AG08396 (cell line): ENCODE measurements at places on chromosomes 13 and 19.

- no peak for DNase-seq
Measured at GRCh38 chr13:41267106-41267505, 3.7 kb upstream of the MTRF1 start.

DNA sequence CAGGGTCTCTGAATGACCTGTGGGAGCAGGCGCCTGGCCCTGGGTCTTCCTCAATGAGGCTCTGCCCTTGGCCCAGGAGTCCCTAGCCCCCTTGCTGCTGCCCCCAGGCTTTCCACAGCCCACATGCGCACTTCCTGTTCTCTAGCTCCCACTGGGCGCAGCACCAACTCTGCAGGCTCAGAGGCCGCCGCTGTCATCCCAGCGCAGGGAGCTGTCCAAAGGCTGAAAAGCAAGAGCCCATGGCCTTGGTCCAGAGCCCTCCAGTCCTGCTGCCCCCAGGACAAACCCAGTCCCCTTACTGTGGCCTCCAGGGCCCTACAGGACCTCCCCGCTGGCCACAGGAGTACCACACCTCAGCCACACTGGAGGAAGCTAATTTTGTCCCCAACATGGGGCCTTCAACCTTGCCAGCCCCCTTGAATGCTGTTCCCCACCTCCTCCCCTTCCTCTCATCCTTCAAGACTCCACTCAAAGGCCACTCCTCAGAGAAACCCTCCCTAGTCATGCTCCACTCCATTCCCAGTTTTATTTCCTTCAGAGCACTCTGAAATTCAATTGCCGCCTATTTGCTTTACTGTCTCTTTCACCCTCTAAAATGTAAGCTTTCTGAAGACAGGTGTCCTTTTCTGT, 8.0 kb upstream of the POU2F2 start:
- peak; percentile 85 for DNase-seq

DNA sequence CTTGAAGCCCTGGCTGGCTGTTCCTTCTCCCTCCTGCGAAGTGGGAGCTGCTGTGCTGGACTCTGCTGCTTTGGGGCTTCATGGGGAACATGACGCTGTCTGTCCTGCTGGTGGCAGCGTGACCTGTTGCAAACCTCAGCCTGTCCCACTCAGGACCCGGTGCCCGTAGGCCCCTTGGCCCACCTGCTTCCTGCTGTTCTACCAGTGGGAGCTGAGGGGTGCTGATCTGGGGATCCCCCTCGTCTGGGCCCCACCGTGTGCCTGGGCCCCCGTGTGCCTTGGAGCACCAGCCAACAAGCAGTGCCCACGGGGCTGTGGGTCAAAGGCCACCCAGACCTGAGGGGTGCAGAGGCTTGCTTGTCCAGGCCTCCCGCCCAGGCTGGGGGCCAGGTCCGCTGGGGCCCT, 5.3 kb downstream of the SPPL2B start:
- no peak for DNase-seq

DNA sequence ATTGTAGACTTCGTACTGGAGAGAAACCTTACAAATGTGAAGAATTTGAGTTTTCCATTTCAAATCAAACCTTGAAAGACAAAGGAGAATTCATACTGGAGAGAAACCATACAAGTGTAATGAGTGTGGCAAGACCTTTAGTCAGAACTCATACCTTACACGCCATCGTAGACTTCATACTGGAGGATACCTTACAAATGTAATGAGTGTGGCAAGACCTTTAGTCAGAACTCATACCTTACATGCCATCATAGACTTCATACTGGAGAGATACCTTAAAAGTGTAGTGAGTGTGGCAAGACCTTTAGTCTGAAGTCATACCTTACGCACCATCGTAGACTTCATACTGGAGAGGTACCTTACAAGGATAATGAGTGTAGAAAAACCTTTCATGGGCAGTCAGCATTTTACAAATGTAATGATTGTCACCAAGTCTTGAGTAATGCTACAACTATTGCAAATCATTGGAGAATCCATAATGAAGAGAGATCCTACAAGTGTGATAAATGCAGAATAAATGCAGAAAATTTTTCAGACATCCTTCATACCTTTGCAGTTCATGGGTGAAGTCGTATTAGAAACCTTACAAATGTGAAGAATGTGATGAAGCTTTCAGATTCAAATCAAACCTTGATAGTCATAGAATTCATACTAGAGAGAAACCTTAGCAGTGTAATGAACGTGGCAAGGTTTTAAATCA, 14.7 kb downstream of the ZNF765 start:
- no peak for DNase-seq

DNA sequence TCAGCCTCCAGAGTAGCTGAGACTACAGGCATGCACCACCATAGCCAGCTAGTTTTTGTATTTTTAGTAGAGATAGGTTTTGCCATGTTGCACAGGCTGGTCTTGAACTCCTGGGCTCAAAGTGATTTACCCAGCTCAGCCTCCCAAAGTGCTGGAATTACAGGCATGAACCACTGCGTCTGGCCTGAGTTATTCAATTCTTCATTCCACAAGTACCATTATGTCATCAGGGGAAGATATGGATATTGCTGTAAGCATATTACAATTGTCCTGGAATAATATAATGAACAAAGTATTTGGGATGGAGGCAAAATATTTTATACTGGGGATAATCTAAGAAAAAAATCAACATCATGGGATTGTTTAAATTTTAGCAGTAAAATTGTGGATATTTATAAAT, 646.0 kb upstream of the SLITRK6 start:
- DNase-seq: no peak

DNA sequence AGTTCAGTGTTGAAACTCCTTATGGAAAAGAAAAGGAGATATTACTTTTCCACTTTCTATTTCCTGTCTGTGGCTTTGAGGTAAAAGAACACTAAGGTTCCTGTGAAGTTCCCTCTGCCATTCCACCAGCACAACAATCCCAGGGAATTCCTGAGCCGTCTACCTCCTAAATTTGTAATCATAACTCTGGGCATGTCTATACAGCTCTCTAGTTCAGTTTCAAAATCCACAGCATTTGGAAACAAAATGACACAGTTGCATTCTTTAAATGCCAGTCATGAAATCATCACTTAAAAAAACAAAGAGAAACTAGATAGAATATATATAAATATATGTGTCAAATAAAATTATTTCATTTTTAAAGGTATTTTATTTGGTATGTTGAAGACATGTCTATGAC, 9.0 kb upstream of the THSD1 start:
- peak; percentile 58 for DNase-seq

- no peak for DNase-seq
Measured at GRCh38 chr13:60012488-60012887, 151.2 kb downstream of the DIAPH3 start.

GRCh38 chr13:21060338-21061028, 903 bp downstream of the LATS2 start:
- peak; percentile 50 for DNase-seq

- peak; percentile 29 for DNase-seq
Measured at GRCh38 chr19:14091813-14092462, 1.4 kb upstream of the SAMD1 start.

DNA sequence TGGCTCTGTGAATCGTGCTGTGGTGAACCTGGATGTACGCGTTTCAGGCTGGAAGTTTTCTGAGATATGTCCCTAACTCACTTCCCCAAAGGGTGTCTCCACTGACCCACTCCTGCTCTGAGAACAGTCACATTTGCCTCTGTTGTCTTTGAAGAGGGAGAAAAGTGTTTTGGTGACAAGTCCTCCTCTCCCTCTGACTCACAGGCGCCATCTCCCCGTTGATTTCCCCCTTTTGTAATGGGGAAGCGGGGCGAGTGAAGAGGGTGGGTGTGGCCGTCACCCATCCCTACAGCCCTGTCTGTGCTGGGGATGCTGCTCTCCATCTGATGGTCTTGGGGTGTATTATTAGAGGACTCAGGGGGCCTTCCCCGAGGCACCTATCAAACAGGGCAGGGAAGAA, 9.6 kb downstream of the APC2 start:
- no peak for DNase-seq

GRCh38 chr13:84951128-84951527, 848.1 kb downstream of the SLITRK6 start:
- no peak for DNase-seq

DNA sequence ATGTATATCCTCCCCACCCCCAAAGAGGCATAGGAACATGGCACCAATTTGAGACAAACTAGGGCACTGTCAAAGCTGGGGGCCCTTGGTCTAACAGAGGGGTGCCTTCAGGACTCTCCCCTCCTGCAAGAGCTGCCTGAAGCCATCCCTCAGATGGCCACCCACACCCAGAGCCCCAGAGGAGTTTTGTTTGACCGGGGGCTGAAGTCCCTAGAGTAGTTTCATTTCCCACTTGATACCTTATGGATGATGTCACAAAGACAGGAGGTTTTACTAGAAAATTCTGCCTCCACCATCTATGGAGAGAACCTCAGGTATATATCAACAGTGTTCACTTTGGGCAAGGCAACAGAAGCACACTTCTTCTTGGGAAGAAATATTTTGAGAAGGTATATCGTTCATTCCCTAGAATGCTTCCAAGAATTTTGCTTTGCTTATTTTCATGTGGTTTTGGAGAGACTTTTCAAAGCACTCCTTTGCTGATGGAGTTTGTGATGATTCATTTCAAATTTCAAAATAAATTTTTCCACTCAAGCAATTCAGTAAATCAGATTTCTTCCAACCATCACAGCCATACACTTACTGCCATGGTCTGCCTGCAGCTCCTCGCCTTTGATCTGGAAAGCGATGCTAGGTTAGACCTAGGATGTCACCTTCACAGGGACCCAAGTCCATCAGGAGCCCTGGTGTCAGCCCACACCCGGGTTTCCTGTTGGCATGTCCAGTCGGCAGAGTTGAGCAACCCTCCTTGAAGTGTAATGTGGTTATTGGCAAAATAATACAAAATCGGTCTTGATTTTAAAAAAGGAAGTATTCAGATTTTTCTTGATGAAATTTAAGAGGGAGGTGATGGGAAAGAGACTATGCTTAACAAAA, 207.0 kb downstream of the SHISA2 start:
- DNase-seq: no peak

DNA sequence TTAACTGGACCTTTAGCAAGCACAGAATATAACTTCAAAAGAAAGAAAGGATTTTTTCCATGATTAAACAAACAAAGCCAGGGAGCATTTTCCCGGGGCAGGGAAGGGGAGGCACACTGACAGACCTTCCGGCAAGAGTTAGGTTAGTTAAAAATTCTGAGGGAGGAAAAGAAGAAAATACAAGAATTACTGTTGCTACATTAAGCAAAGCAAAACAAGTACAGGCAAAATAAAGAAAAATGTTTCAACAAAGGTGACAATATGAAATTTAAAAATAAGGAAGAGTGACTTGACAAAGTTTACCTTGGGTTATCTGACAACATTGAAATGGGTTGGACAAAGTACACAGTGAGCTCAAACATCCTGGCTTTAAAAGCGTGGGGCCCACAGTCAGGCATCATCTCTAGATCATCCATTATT, 51.5 kb downstream of the KLF12 start:
- DNase-seq: no peak

- DNase-seq: no peak
Measured at GRCh38 chr19:57382806-57383488, 6.7 kb upstream of the ZNF548 start.

DNA sequence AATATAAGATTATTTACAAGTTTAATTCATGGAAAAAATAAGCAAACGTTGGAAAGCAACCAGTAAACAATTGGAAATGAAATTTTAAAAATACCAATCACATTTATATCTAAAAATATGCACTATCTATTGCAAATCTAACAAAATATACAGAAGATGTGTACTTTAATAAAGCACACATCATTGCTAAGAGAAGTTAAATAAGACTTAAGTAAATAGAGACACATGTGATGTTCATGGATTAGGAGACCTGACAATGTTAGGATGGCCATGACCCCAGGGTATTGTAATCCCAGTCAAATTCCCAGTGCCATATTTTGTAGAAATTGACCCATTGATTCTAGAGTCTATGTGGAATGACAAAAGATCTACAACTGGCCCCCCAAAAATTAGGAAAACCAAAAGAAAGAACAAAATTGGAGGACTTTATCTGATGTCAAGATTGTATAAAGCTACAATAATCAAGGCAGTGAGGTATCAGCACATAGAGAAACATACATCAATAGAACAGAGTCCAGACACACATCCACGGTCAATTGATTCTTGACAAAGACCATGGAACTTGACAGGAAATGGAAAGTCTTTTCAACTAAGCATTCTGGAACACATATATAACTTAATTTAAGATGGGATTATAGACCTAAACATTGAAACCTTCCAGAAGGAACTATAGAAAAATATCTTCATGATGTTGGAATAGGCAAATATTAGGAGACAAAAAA, 90.8 kb upstream of the USP29 start:
- no peak for DNase-seq

- DNase-seq: no peak
Measured at GRCh38 chr13:57932061-57932460, 300.5 kb downstream of the PCDH17 start.
